ENCODE measurements at places on chromosomes 4 and X.

GRCh38 chr4:108148316-108148715 is 20.4 kb downstream of the LEF1 start:
- no peak for DNase-seq

- no peak for DNase-seq
These were observed 325.0 kb downstream of the PDHA2 start for GRCh38 chr4:96164814-96165351.

- DNase-seq, result no peak
These were observed 154.1 kb downstream of the RASL11B start for GRCh38 chr4:53016099-53016820.

GRCh38 chr4:52912608-52913007 is 50.5 kb downstream of the RASL11B start:
- no peak for DNase-seq

GRCh38 chrX:136584545-136584944 is 52.5 kb downstream of the VGLL1 start:
- no peak for DNase-seq

DNA sequence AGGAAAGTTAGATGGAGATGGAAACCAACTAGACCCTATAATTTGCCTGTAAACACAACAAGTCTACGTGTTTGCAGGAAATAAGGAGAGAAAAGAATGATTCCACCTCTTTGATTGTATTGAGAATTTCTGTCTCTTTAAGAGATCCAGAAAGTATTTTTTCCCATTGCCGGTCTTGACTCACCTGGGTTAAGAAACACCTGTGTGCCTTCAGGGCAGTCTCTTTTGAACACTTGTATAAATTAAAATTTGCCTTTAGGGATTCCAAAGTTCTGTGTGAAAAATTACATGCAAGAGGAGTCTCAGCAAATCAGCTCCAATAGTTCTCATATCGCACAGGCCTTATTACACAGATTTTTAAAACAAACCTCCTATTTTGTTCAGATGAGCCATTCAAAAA is 46.0 kb upstream of the SMAD1 start:
- DNase-seq, result no peak

DNA sequence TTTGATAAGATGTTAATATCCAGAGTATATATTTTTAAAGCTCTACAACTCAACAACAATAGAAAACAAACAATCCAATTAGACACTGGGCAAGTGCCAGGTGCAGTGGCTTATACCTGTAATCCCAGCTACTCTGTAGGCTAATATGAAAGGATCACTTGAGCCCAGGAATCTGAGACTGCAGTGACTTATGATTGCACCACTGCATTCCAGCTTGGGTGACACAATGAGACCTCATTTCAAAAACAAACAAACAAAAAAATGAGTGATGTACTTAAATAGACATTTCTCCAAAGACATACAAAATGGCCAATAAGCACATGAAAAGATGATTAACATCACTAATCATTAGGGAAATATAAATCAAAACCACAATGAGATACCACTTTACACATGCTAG is 356.8 kb upstream of the PCDH10 start:
- no peak for DNase-seq

- no peak for DNase-seq
These were observed 62.9 kb upstream of the SLC7A11 start for GRCh38 chr4:138305050-138305449.

- no peak for DNase-seq
These were observed 220.1 kb downstream of the IQCM start for GRCh38 chr4:149595500-149595899.

- peak; percentile 13 for DNase-seq
These were observed 383 bp downstream of the PCYT1B start for GRCh38 chrX:24646745-24647182.

DNA sequence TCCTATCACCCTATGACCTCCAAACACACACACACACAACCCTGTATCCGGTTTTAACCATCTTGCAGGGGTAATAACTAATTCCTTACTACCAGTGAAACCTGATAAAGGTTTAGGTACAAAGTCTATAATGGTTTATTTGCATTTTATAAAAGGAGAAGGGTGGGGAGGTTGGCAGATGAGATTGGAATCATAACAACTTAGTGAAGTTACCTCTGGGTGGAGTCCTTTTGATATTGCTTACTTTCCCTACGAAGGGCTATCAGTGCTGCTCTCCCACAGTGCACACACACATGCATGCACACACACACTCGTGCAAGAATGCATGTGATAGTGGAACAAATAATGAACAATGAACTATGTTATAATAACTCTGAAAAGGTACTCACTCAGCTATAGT is 56.1 kb downstream of the CCSER1 start:
- DNase-seq, result no peak

DNA sequence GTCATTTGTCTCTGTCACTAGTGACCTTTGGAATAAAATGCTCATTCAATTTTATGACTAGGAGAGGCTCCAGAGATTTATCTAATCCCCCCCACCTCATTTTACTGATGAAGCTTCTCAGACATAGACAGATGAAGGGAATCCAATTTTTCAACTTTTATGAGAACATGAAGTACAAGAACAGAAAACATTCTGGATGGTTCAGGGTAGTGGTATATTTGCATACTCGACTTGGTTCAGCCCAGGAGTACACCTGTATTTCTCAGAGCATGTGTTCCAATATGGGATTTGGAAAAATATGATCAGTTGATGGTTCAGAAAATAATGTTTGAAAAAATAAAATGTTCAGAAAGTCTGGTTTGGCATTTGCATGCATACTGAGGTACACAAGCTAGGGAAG is 131.4 kb upstream of the GALNT7 start:
- DNase-seq, result no peak

GRCh38 chr4:109390115-109390768 is 43.4 kb upstream of the SEC24B start:
- no peak for DNase-seq

DNA sequence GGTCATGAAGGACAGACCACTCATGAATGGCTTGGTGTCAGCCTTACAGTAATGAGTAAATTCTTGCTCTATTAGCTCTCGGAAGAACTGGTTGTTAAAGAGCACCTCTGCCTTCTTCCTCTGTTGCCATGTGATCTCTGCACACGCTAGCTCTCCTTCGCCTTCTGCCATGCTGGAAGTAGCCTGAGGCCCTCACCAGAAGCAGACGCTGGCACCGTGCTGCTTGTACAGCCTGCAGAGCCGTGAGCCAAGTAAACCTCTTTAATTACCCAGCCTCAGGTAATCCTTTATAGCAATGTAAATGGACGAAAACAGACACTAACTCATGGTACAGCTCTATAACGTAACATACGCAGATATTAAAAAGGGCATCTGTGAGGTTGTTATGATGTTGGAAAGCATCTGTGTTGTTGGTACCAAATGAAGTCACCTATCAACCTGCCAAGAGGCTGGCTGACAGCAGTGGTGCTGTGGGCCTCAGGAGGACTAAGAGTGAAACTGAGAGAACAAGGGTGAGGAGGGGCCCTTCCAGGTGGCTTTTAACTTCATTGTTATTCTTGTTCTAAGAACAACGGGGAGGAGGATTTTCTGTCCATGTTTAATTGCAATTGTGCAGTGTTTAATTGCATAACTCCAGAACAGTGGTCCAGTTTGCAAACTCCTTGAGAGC is 69.2 kb downstream of the CRMP1 start:
- DNase-seq, result no peak

- DNase-seq, result no peak
These were observed 204.4 kb upstream of the MAMLD1 start for GRCh38 chrX:150158554-150159332.

DNA sequence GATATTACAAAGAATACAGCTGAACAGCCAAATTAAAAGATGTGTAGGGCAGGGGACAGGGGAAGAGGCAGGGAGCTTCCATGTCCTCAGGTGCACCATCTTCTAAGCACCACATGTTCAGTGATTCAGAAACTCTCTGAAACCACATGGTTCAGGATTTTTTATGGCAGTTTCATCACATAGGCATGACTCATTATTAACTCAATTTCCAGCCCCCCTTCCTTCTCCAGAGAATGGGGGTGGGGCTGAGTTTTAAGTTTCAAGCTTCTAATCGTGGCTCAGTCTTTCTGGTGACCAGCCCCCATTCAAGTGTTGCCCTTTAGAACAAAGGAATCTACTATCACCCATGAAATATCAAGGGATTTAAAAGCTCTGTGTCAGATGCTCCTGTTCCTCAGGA is 317.8 kb upstream of the GALNT7 start:
- peak; percentile 78 for DNase-seq

GRCh38 chrX:110317061-110317819 is 645 bp downstream of the AMMECR1 start:
- DNase-seq, result no peak

GRCh38 chr4:179666226-179666625 is 2224.0 kb upstream of the AGA start:
- DNase-seq, result no peak

DNA sequence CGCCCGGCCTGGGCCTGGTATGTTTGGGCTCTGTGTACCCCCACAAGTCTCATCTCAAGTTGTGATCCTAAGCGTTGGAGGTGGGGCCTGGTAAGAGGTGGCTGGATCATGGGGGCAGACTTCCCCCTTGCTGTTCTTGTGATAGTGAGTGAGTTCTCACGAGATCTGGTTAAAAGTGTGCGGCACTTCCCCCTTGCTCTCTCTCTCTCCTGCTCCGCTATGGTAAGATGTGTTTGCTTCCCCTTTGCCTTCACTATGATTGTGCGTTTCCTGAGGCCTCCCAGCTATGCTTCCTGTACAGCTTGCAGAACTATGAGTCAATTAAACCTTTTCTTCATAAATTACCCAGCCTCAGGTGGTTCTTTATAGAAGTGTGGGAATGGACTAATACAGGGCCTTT is 53.0 kb downstream of the CHST7 start:
- DNase-seq, result no peak

GRCh38 chr4:184279496-184280061 is 61.9 kb upstream of the ENPP6 start:
- no peak for DNase-seq

GRCh38 chr4:186979961-186980745 is 256.5 kb upstream of the FAT1 start:
- no peak for DNase-seq

DNA sequence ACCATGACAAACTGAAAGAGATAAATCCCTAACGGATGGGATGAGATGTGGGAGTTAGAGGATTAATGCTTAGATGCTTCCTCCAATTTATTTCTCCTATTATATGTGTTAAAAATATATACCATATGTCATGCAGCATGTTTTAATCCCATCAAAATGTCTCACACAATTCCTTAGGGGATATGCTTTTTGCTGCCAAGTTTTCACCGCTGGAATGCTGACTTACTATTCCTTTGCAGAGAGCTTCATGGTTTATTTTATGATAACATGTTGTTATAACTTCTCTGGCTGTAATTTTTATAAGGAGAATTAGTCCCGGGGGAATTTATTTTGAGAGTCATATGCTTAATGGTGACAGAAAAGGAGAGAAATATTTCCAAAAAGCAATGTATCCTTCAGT is 670.3 kb downstream of the IL1RAPL1 start:
- DNase-seq, result peak; percentile 51

- no peak for DNase-seq
These were observed 142.8 kb downstream of the NDST3 start for GRCh38 chr4:118177126-118177525.

DNA sequence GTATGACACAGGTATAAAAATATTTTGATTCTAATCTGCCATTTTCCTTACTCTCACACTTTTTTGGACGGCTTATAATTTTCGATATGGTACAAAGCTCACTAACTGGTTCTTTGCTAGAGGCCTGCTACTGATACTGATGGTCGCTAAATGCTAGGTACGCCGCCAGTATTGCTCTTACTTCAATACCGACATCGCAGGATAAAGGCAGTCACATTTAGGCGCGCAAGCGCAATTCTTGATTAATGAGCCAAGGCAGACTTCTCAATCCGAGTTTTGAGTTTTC is 557 bp upstream of the USP38 start:
- no peak for DNase-seq

DNA sequence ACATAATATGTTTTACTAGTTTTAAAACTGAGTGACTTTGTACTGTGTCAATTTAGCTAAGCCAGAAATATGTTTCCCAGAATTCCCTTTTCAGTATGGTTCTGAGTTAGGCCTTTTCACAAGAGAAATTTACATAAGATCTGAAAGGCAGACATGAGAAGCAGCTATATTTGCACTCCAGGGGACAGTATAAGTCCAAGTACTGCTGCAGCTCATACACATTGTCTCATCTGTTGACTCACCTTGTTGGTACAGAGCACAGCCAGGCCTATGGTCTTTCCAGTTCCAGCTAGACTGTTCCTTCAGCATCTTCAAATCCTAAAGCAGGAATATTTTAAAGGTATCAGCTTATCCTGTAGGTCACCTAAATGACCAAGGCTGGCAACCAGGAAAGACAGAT is 53.5 kb downstream of the BMP3 start:
- no peak for DNase-seq

GRCh38 chrX:149121206-149121920 is 383.7 kb downstream of the IDS start:
- DNase-seq, result no peak

DNA sequence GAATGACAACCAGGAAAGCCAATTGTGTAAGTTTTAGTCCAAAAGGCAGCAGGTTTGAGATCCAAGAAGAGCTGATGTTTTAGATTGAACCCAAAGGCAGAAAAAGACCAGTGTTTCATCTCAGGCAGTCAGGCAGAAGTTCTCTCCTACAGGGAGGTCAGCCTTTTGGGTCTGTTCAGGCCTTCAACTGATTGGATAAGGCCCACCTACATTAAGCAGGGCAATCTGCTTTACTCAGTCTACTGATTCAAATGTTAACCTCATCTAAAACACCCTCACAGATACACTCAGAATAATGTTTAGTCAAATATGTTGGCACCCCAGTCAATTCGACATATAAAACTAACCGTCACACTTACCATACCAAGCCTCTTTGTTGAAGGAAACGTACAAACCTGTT is 134.2 kb upstream of the NEIL3 start:
- no peak for DNase-seq

- DNase-seq, result no peak
These were observed 71.9 kb downstream of the MAOA start for GRCh38 chrX:43728002-43728401.

- DNase-seq, result peak; percentile 75
These were observed 82.9 kb upstream of the TAB3 start for GRCh38 chrX:30971774-30972603.

DNA sequence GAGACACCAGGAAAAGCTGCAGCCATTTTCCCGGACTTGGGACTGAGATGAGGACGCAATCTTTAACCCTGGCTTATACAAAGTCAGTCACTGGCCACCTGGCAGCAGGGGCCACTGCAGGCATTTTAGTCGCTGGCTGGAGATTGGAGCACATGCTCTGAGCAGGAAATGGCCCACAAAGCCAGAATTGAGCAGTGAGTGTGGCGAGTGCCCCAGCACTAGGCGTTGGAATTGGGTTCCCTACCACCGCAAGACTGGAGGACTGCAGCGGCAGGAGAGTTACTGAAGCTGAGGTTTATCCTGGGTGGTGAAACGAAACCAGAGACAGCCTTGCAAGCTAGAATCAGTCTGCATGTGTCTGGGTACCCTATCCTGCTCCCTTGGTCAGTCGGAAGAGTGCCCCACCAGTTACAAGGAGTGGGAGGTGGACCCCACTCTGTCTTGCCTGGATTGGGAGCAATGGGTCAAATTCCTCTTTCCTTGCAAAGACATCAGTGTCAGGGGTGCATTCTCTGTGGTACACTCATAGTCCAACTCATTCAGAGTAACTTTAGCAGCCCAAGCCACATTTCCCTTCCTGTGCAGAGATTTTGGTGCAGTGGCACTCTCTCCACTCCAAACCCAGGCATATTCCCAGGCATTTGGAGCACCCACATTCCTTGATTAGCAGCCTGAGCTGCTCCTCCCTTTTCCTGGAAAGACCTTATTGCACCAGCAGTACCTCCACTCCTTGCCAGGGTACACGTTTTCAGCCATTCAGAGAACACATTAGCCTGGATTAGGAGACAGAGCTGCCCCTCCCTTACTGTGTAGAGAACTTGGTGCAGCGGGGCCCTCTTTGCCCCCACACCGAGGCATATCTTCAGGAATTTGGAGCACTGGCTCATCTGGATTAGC is 36.7 kb upstream of the PLK4 start:
- no peak for DNase-seq

Measured in SK-MEL-5 (cell line).